ENCODE measurements at places on chromosomes 1 and 21.

DNA sequence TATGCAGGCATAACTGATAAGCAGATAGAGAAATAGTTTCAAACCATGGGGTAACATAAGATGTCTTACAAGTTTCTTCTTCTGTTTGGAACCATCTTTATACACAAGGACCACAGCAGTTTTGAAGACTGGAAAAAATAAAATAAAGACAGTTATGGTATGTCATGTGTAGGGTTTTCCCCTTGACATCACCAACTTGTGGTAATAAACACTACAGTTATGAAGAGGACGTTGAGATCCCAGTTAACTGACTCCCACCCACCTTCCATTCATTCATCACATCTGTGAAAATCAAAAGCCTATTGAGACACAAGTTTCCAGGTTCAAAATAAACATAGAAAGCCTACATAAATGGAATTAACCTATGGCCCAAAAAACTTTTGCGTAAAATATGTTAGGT is 92.5 kb upstream of the KRTAP19-8 start:
- DNase-seq, result no peak

DNA sequence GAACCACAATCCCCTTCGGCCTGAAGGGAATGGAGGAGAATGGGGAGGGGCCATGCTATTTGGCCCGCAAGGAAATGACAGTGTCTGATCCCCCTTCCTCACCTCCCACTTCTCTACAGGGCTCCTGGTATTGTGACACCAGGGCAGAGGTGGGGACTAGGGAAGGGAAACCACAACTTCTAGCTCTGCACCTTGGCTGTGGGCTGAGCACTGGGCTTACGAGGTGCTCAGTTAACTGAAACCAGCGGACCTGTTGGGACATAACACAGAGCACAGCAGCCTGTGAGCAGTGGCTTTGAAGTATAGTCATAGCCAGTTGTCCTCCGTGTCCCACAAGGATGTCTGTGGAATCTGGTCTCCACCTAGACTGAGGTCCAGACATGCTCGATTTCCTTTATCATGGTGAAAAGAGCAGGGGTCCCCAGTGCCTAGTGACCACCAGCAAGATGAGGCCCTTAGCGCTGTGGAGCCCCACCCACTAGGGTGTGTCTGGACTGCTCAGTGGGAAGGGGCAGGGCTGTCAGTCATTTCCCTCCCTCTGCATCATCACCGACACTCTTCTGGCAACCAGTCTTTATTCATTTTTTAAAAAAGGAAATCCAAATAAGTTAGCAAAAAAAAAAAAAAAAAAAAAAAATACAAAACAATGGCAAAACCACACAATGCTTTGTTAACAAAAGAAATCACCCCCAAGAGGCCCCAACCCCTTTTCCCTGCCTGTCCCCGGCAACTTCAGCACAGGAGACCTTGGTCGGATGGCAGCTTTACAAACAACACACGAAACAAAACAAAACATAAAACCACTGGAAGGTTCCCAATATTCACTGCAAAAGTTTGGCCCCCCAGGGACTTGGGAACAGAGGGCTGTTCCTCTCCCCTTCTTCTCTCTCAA is 3.0 kb downstream of the MYOG start:
- no peak for DNase-seq

- DNase-seq, result no peak
These were observed 166.6 kb downstream of the DYRK1A start for GRCh38 chr21:37532868-37533780.

DNA sequence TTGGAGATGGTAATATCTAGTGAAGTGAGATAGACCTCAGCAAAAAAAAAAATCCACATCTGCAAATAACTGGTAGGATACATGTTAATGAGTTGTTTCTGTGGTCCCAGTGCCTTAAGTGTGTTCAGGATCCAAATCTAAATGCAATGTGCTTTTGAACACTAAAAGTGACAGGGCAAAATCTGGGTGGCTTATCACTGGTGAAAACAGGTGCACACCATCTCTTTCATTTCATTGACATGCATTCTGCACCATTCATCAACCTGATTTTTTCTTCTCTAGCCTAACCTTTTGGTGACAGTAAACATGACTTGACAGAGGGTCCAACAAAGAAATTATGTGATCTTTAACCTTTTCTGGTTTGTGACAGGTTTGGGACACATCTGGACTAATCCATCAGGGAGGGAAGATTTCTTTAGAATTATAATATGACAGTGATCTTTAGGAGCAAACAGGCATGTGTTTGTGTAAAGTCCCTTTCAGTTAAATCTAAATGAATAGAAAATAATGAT is 201.6 kb upstream of the NEGR1 start:
- no peak for DNase-seq

DNA sequence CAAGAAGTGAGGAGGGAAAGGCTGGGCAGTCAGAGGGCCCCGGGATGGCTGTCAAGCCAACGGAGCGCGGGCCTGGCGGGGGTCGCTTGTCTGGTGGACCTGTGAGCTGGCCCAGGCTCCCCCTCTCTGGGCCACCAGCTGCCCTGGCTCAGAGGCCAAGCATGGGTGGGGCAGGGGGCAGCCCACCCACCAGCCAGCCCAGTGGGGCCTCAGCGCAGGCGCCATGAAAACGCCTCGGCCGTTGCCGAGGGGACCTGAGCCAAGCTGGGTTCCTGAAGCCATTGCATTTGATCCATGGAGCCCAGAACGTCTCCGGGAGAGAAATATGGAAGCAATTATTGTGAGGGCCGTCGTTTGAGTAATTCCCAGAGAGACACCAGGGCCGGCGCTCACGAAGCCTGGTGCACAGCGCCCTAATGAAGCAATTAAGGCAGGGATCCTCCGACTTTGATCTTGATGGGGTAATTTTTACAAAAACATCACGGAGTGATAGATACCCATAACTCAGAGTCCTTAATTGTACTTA is 90.5 kb upstream of the TTC34 start:
- DNase-seq, result no peak

All from MV-4-11 (cell line).